ENCODE measurements at places on chromosomes 3 and 15.

- H3K4me1 ChIP-seq = no peaks in the 10 kb centered on the region
- H3K27me3 ChIP-seq = peaks cover 78% of the 10 kb centered on the region
- no peaks in the 10 kb centered on the region for H3K36me3 ChIP-seq
- H3K4me3 ChIP-seq = no peak overlapping the region
- H3K27ac ChIP-seq = no peak overlapping the region
These were observed 272.0 kb upstream of the RORA start for GRCh38 chr15:61500951-61501620.

DNA sequence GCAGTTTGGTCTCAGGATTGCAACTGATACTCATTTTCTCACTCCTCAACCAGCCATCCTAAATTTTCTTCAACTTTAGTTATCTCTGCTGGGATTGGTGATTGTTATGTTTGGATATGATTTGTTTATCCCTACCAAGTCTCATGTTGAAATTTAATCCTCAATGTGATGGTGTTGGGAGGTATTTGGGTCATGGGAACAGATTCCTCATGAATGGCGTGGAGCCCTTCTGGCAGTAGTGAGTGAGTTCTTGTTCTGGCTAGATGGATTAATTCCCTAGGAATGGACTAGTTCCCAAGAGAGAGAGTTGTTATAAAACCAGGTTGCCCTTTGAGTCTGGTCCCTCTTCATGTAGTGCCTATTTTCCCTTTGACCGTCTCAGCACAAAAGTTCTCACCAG lies 399.9 kb downstream of the SQOR start:
- H3K4me1 ChIP-seq = no peaks in the 10 kb centered on the region
- H3K36me3 ChIP-seq = no peaks in the 10 kb centered on the region
- no peak for DNase-seq

DNA sequence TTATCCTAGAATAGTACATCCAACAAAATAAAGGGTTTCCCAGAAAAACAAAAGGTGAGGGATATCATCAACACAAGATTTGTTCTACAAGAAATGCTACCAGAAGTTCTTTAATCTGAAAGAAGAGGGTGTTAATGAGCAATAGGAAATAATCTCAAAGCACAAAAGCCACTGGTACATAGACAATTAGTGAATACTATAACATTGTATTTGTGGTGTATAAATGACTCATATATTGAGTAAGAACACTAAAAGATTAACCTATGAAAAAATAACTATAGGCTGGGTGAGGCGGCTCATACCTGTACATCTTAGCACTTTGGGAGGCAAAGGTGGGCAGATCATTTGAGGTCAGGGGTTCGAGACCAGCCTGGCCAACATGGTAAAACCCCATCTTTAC lies 210.2 kb upstream of the SLITRK3 start:
- DNase-seq = no peak
- H3K4me1 ChIP-seq = no peaks in the 10 kb centered on the region
- H3K27me3 ChIP-seq = no peaks in the 10 kb centered on the region
- no peak overlapping the region for H3K4me3 ChIP-seq
- H3K27ac ChIP-seq = no peak overlapping the region
- H3K36me3 ChIP-seq = no peaks in the 10 kb centered on the region

DNA sequence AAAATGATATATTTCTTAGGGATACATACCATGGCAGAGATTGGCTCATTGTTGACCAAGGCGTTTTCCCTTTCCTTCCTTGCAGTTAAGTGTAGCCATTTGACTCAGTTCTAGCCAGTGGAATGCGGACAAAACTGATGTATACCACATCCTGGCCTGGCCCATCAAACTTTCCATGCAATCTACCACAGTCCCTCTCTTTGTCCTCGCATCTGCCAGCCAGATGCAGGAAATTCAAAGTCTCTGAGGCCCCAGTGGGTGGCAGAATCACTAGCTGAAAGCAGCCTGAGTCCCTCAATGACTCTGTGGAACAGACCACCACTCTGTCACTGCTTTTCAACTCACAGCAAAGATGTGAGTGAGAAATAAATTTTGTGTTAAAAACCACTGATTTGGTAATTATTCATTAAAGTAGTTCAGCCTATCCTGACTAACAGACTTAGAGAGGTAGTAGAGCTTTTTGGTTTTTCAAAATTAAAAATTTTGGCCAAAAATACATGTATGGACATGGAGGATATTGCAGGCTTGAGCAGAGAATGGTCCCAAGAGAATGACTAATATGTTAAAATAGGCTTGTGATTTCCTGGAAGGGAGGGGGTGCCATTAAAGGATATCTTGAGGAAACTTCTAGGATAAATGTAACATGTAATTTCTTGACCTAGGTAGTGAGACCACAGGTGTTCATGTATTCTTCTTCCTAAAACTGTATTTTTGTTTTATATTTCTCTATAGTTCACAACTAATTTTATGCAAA lies 10.9 kb downstream of the LRRFIP2 start:
- no peak for DNase-seq
- H3K27me3 ChIP-seq = no peaks in the 10 kb centered on the region
- peaks cover 6% of the 10 kb centered on the region for H3K36me3 ChIP-seq
- no peak overlapping the region for H3K4me3 ChIP-seq
- no peaks in the 10 kb centered on the region for H3K4me1 ChIP-seq

DNA sequence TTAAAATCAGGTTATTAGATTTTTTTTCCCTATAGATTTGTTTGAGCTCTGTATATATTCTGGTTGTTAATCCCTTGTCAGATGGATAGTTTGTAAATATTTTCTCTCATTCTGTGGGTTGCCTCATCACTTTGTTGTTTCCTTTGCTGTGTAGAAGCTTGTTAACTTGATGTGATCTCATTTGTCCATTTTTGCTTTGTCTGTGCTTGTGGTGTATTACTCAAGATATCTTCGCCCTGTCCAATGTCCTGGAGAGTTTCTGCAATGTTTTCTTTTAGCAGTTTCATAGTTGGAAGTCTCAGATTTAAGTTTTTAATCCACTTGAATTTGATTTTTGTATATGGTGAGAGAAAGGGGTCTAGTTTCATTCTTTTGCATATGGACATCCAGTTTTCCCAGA lies 699.1 kb downstream of the NAALADL2 start:
- no peak overlapping the region for H3K4me3 ChIP-seq
- DNase-seq = no peak
- H3K27me3 ChIP-seq = no peaks in the 10 kb centered on the region
- no peaks in the 10 kb centered on the region for H3K36me3 ChIP-seq

- no peak overlapping the region for H3K4me3 ChIP-seq
- H3K4me1 ChIP-seq = no peaks in the 10 kb centered on the region
- no peak overlapping the region for H3K27ac ChIP-seq
- no peak for DNase-seq
- H3K27me3 ChIP-seq = peaks cover 28% of the 10 kb centered on the region
These were observed 242.1 kb upstream of the TLE3 start for GRCh38 chr15:70339571-70340493.

GRCh38 chr3:122918576-122919290 lies 108.8 kb downstream of the SEMA5B start:
- H3K27ac ChIP-seq = no peak overlapping the region
- no peak for DNase-seq
- H3K36me3 ChIP-seq = no peaks in the 10 kb centered on the region
- no peaks in the 10 kb centered on the region for H3K4me1 ChIP-seq

Data from Calu3 (cell line).